Kidney (tissue), 22 donors: ENCODE measurements at places on chromosomes 3 and 15. TPM values are rescaled to one million over a fixed set of nuclear protein-coding genes. Genes with fewer than 3 reads are reported as not detected.

- DNase-seq: no peak
Observed at GRCh38 chr15:80162059-80162554, 9.3 kb downstream of the FAH start.

The KBTBD13 gene
- polyA plus RNA-seq: not detected

The RASGRP1 gene
- polyA plus RNA-seq: 3.4 TPM

The ISLR2 gene
- polyA plus RNA-seq: 0.13 TPM

- DNase-seq: no peak
Observed at GRCh38 chr3:76063019-76063418, 277.7 kb upstream of the ZNF717 start.

The SCAANT1 gene
- polyA plus RNA-seq: not detected

GRCh38 chr3:126447456-126448106, 28.1 kb downstream of the ZXDC start:
- DNase-seq: no peak

- no peak for DNase-seq
Observed at GRCh38 chr15:60914360-60914759, 314.7 kb downstream of the RORA start.

DNA sequence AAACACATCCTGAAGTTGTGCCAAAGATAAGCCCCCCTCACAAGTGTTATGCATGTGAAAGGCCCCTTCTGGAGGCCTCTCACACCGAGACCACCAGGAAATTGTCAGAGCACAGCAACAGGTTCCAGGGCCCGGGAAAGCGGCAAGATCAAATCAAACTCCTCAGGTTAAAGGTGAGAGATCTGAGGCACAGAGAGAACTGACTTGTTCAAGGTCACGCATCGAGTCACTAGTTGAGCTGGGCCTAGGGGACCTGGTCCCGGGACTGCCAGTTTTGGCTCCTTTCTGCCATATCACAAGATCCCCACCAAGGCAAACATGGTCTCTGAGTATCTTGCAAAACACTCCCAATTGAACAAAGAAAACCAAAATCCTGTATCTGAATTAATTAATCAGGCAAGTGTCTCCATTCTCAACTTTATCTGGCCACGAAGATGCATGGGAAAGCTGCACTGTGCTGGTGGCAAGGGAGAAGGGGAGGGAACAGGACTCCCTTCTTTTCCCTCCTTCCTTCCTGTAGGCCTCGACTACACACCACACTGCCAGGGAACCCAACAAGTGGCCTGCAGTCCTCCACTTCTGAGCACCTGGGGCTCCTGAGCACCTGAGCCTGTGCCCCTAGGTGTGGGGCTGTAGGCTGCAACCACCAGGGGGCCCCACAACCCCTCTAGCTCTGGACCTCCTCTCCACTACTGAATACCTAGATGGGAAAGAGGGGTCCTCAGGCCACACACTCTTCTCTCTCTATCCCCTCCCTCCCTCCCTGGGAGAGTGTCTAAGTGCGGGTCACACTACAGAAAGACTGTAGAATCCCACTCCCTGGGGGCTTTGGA, 37.3 kb downstream of the ANP32A start:
- DNase-seq: no peak

GRCh38 chr3:196165850-196166249, 45.4 kb downstream of the ZDHHC19 start:
- DNase-seq: no peak
